ENCODE measurements at places on chromosomes 6 and 20.

- DNase-seq: no peak
Measured at GRCh38 chr6:13761361-13762036, 49.9 kb upstream of the RANBP9 start.

GRCh38 chr6:166483573-166484250 is 101.0 kb upstream of the MPC1 start:
- no peak for DNase-seq

GRCh38 chr6:33589731-33590530 is 9.9 kb upstream of the BAK1 start:
- DNase-seq: no peak

DNA sequence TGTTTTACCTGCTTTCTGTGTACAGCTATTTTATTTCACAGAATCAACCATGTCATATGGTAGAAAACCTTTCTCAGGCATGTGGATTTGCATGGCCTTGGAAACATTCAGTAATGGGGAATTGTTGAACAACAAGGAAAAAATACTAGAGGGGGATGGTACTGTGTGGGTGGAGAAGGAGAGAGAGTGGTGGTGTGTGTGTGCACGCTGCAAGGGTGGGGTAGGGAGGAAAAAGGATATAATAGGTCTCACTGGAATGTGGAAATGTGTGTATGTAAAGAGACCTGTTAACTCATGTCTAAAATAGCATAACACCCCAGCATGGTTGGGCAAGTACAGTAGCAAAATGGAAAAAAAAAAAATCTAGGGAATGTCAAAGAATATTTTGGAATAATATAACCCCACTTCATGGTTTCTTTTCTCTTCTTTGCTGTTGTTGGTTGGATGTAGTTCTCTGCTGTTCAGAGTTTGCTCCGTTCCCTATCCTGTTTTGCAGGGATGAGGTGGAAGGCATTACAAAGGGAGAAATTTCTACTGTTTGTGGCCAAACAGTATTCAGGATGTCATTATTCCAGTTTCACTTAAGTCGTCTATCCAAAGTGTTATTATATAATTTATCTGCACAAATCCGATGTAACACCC is 93.9 kb upstream of the CITED2 start:
- no peak for DNase-seq

GRCh38 chr6:155530219-155530834 is 74.7 kb upstream of the NOX3 start:
- DNase-seq: peak; percentile 71

- DNase-seq: no peak
Measured at GRCh38 chr20:16100111-16100510, 473.1 kb downstream of the KIF16B start.

- no peak for DNase-seq
Measured at GRCh38 chr6:42179261-42179944, 6.2 kb downstream of the GUCA1A start.

- no peak for DNase-seq
Measured at GRCh38 chr20:35007413-35007812, 51.7 kb downstream of the MYH7B start.

DNA sequence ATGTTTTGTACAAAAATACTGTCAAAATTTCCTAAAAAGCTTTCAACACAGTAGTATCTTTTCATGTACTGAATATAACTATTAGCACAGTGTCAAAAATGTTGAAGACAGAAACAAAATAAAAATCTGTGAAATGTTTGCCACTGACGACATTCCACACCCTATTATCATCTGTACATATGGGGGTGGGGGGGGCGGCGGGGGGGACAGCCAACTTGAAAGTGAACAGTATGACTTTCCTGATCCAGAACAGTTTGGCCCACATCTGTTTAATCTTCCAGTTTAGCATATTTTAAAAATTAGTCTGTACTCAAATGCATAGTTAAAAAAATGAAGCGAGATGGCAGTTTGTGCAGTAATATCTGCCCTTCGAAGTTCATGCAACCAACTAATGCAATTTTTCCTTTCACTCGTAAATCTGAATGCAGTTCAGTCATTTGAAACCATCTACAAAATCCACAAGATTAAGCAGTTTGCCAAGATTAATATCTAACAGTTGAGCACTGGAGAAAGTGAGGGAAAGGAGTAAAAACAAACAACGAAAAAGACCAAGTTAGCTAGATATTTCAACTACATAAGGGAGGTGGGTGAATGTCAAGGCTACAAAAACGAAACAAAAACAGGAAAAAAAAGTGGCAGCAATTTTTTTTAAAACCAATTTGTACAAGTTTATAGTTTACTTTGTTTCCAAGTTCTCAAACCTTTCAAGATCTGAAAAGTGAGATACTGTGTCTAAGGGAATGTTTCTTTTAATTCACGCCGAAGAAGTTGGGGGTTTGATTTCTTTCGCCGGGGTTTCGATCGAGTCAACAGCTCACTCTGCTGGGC is 1.9 kb downstream of the CITED2 start:
- no peak for DNase-seq

- peak; percentile 81 for DNase-seq
Measured at GRCh38 chr20:49484180-49485140, 2.0 kb upstream of the KCNB1 start.

- DNase-seq: no peak
Measured at GRCh38 chr6:134315974-134316441, 1.9 kb downstream of the SGK1 start.

DNA sequence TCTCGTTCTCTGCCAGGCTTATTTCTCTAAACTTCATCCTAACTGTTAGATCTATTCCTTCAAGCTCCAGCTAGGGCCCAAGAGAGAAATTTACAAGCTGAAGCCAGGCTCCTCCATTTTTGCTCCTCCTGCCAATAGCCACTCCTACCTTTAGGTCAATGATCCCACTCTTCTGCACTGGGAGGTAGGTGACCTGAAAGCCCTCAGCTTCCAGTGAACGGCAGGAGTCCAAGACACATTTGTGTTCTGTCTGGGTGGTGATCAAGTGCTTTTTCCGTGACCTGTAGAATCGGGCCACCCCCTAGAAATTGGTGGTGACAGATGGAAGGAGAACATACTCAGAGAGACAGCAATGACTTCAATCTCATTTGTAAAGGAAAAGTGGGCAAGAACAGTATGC is 8.9 kb downstream of the NFS1 start:
- DNase-seq: no peak

- DNase-seq: no peak
Measured at GRCh38 chr6:49269190-49269589, 193.9 kb downstream of the MMUT start.

DNA sequence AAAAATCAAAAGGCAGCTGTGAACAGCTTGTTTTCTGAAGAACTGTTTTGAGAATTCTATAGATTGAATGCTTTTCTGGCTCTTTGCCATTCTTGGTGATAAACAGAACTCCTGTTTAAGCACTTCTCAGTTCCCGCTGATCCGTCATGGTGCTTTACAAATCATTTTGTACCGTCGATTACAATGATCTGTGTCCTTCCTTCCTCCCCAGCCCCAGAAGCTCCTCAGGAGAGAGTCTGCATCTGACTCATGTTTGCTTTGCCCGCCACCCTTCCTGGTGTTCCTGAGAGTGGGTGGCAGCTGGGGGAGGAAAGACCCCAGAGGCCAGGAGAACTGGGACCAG is 538.6 kb upstream of the MARCKS start:
- no peak for DNase-seq

DNA sequence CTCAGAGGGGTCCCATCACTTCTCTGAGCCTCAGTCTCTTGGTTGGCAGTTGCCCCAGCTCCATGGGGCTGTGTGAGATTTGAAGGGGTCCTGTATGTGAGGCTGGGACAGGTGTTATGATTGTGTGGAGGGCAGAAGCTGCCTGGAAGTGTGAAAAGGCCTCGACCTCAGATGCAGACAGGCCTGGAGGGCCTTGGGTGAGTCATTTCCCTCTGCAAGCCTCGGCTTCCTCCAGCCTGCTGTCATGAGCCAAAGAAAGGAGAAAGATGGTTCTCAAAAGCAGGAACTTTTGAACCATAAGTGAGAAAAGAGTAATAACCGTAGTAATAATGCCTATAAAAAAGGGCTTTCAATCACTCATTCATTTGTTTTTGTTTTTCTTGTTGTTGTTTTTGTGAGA is 37.5 kb downstream of the SNAI1 start:
- no peak for DNase-seq

- no peak for DNase-seq
Measured at GRCh38 chr6:73724389-73724788, 28.4 kb downstream of the CD109 start.

GRCh38 chr6:33508935-33509926 is 54.9 kb downstream of the ZBTB9 start:
- no peak for DNase-seq

- peak; percentile 35 for DNase-seq
Measured at GRCh38 chr6:111478749-111479148, 4.3 kb downstream of the REV3L start.

GRCh38 chr6:44621846-44622245 is 234.3 kb downstream of the CDC5L start:
- DNase-seq: no peak

- DNase-seq: no peak
Measured at GRCh38 chr6:47237196-47237595, 72.5 kb downstream of the TNFRSF21 start.

GRCh38 chr20:57770852-57771720 is 61.3 kb upstream of the PMEPA1 start:
- DNase-seq: no peak

- no peak for DNase-seq
Measured at GRCh38 chr6:30926644-30927043, 5.3 kb downstream of the SFTA2 start.

Data from NCI-H526 (cell line).